ENCODE measurements at places on chromosomes 13 and 19.

- no peak for DNase-seq
These were observed 170.8 kb downstream of the NUFIP1 start for GRCh38 chr13:44818428-44818827.

DNA sequence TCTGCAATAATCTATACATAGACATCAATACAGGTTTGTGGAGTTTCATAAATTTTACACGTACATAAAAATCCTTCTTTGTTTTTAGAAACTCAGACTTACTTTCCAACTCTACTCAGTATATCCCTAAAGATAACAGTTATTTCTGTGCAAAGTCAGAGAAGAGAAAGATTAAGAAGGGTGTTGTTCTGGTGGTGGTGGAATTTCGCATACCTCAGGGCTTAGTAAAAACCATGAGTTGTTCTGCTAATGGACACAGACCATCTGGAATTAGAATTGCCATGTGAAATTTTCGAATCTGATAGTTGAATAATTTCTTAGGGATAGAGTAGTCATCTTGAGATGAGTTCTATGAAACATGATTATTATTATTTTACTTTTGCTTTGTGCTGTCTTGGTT, 102.7 kb downstream of the ZAR1L start:
- no peak for DNase-seq

- DNase-seq, result peak; percentile 62
These were observed 2494.9 kb upstream of the PCDH20 start for GRCh38 chr13:63910511-63910910.

- DNase-seq, result no peak
These were observed 1052.0 kb downstream of the DIAPH3 start for GRCh38 chr13:59111751-59112171.

GRCh38 chr13:30355384-30355699, 48.0 kb upstream of the KATNAL1 start:
- no peak for DNase-seq

DNA sequence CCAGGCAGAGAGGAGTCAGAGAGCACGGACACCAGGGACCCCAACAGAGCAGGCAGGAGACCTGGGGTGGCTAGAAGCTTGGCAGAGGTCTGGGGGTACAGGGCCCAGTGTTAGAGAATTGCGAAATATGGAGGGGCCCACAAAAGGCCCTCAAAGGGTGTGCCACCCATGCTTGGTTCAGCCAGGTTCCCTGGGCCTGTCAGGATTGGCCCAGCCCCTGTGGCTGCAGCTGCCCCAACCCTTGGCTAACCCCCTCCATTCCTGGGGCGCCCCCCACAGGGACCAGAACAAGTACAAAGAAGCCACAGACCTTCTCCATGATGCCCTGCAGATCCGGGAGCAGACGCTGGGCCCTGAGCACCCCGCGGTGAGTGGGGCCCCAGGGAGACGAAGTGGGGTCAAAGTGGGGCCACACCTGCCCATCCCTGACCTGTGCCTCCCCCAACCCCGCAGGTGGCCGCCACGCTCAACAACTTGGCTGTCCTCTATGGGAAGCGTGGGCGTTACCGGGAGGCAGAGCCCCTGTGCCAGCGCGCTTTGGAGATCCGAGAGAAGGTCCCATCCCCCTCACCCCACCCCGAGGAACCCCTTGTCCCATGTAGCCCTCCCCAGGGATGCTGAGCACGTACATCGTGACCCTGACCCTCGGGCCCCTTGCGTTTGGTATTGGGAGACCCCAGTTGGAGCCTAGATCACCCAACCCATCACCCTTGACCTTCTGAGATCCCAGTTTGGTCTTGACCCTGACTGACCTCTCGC, 8.0 kb downstream of the KLC3 start:
- DNase-seq, result no peak

DNA sequence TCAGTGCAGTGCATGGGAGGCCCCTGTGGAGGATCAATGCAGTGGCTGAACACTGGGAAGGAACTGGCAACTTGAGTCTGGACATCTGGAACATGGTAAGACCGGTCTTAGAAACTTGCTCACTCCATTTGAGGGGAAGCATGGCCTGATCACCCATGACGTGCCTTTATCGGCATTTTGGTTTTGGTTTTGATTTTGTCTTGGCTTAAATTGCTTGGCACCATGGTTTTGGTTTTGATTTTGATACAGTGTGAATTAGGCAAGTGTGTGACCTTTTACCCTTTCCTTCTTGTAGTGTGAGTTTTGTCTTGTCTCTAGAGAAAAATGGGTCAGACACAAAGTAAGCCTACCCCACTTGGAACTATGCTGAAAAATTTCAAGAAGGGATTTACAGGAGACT, 77.3 kb downstream of the ZNF486 start:
- DNase-seq, result no peak

DNA sequence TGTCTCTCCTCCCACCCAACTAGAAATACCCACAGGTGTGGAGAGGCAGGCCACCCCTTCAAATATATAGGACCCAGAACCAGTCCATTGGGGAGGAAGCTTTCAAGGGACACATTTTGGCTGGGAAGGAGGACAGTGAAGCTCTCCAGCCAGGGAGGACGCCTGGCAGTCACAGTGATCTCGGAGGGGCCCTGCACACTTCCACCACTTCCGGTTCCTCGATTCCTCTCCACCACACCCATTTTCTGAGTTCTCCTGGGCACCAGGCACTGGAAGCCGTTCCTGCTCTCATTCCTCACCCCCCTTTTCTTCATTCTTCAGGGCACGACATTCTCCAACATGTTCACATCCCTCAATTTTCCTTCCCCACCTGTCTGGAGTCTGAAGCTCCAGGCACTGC, 30.4 kb upstream of the CEACAM21 start:
- no peak for DNase-seq

Data from femur (tissue), 1 donor.